Activated CD4-positive, alpha-beta T cell treated with anti-CD3 and anti-CD28 coated beads, Interleukin-2, Interleukin-4, amounts not matched to agents 100 ng/mL and 50 ng/mL, durations not matched to agents 16 hours and 8 hours (primary cell): ENCODE measurements at places on chromosomes 7 and 10.

DNA sequence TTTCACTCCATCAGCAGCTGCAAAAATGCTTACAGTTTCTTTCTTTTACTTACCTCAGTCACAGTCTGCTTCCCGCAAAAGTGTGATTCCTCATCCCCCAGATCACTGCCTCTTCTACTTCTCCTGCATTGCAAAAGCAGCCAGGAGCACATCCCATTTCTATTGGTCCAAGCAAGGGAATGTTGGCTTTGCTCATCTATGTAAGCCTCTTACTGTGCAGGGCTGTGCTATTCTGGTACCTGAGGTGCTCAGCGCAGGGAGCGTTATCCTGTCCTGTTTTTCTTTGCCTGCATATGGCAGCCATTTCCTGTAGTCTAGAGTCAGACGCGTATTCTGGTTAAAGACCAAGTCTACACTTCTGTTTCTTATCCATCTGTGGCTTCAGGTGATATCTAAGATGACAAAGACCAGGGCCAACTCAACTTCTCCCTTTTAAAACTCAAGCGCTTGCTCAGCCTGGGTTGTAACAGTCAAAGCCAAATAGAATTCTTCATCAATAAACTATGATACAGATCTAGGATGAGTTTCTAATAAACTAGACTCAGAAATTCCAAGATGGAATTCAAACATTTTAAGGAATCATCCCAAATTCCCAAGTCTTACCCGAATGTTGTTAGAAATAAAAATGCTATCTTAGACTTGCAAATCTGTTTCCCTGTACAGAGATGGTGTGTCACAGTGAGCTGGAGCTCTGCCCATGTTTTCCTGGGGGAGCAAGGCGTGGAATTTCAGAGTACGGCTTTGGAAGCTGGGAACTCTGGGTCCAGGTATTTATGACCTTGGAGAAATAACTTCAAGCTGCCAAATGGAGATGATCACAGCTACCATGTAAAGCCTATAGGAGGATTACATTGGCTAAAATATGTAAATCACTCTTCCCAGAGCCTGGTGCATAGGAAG is 6.1 kb upstream of the RBM17 start:
- peak; percentile 73 for DNase-seq

DNA sequence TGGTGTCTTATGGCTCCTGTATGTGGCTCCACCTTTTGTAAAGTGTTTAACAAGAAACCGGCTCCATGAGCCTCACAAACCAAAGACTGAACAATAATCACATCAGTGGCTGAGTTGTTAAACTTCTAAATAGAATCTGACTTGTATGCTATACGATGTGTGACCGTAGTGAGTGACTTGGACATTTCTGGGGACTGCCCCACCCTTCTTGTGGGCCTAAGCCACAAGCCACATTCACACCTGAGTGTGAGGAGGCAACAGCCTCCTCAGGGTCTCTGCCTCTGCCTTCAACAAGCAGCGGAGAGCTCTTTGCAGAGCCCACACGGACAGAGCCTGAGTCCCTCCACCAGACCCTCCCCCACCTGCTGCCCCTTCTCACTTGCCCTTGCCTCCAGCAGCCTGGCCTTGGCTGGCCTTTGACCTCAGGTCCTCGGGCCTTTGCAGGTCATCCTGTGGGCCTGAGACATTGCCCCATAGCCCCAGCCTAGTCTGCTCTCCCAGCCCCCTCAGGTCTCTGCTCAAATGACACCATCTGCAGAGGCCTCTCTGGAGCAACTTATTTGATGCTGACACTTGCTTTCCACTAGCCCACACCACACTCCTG is 156.8 kb upstream of the TNS3 start:
- no peak for DNase-seq

- DNase-seq = no peak
Observed at GRCh38 chr10:85682621-85683020, 684.0 kb downstream of the GRID1 start.

GRCh38 chr10:100826983-100827818 is 81.8 kb downstream of the PAX2 start:
- DNase-seq = peak; percentile 19

- DNase-seq = no peak
Observed at GRCh38 chr7:92137557-92137956, 3.3 kb upstream of the CYP51A1 start.

GRCh38 chr10:104034401-104035193 is 51.1 kb downstream of the COL17A1 start:
- no peak for DNase-seq

DNA sequence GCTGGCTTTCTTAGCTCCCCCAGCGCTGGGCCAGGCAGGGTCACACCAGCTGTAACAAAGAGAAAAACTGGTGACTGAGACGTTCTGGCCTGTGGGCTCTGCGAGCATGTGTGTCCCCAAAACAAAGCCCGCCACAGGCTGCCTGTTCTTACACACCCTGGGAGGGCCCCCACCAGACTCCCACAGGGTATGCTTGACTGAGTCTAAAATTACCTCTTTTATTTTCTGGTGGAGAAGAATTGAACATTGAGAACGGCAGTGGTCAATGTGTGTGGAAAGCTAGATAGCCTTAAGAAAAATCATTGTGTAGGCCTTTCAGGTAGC is 808 bp downstream of the C10orf71 start:
- DNase-seq = no peak

- no peak for DNase-seq
Observed at GRCh38 chr7:48551652-48552051, 372.7 kb upstream of the CDC14C start.
